ENCODE measurements at places on chromosomes 13 and 19.

GRCh38 chr13:88294368-88294767 is 623.2 kb downstream of the SLITRK5 start:
- no peak for DNase-seq

- no peak for DNase-seq
Observed at GRCh38 chr19:49271080-49271753, 53.8 kb downstream of the SLC6A16 start.

DNA sequence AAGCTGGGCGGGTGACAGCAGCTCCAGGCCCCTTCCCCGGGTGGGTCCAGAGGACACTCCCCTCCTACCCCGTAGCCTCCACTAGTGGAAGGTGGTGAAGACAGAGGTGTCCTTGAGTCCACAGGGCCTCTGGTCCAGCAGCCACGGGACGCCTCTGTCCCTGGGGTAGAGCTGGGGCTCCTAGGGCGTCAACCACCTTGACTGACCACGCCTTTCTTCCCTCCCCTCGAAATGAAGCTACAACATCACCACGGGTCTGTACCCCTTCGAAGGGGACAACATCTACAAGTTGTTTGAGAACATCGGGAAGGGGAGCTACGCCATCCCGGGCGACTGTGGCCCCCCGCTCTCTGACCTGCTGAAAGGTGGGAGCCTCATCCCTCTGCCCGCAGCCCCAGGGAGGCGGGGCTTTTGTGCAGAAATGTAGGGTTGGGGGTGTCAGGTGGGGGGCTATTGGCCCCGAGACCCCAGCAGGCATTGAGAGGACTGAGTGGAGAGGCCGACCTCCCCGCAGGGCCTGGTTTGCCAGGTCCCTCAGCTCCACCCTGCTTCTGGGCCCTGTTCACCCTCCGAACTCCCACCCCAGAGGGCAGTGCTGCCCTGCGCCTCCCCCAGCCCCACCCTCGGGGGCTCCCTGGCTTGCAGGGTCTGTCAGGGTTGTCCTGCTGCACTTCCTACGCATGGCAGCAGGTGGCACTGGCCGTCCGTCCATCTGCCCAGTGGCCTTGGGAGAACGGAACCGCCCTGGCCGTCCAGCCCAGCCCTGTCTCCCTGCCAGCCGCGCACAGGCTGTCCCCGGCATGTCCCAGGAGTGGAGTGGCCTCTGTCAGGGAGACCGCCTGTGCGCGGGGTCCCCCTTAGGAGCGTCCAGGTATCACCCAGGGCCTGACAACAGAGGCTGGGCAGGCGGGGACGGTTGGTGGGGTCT is 15.7 kb downstream of the STK11 start:
- peak; percentile 82 for DNase-seq

DNA sequence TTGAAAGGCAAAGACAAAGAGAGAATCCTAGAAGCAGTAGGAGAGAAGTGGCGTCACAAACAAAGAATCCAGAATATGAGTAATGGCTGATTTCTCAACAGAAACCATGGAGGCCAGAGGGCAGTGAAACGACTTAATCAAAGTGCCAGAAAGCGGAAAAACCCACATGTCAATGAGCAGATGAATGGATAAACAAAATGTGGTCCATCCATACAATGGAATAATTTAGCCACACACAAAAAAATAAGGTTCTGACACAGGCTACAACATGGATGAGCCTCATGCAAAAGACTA is 52.2 kb upstream of the RANBP3 start:
- peak; percentile 27 for DNase-seq

DNA sequence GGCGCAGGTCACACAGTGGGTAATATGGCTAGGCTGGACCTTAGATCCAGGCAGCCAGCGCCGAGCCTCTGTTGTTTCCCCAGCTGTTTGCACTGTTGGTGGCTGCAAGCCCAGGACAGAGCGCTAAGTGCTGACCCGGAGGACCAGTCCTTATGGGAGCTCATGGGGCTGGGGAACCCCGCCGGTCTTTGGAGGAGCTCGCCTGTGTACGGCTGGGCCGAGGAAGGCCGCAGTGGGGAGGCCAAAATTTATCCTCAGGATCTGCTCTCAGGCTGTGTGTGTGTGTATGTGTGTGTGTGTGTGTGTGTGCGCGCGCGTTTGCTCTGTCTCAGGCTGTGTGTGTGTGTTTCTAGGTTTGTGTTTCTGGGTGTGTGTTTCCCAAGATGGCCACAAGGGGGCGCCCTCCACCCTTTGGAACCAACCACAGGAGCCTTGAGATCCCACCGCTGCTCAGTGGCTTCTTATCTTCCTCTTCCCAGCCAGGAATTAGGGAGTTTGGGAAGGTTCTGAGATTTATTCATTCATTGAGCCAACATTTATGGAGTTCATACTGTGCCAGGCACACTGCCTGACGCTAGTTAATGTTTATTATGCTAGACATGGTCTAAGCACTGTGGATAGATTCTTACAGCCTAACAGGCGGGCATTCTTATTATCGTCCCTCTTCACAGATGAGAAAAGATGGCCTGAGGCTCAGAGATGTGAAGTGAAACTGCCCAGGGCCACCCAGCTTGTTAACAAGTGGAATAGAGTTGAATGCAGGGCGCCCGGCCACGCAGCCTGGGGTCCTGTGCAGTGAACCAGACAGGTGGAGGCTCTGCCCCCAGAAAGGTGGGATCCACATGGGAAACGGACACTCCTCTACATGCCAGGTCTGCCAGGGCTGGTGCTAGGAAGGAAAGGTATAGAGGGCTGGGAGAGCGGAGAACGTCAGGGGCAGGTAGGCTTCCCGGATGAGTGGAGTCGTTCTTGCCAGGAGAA is 13.0 kb downstream of the PGLYRP1 start:
- DNase-seq: peak; percentile 76

GRCh38 chr13:19658831-19659230 is 25.4 kb downstream of the MPHOSPH8 start:
- no peak for DNase-seq

GRCh38 chr19:30516531-30516930 is 144.3 kb downstream of the ZNF536 start:
- DNase-seq: no peak

- DNase-seq: no peak
Observed at GRCh38 chr13:26071691-26072090, 19.9 kb upstream of the SHISA2 start.

DNA sequence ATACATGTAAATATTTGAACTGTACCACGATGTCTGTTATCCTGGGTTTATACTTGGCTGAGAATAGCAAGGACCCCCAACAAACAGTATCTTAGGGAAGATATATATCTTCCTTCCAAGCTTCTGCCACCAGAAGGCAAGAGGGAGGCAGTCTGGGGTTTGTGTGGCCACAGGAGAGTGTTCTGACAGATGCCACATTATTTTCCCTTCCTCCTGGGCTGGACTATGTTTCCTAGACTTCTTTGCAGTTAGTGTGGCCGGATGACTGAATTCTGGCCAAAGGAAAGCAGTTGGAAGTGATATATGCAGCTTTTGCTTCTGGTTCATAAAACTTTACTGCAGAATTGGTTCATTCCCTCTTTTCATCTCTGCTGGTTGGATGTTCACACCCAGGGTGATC is 39.9 kb upstream of the TMTC4 start:
- no peak for DNase-seq

GRCh38 chr19:7516333-7516732 is 430 bp downstream of the ZNF358 start:
- DNase-seq: no peak
